ENCODE measurements at places on chromosomes 3 and 15. TPM values are rescaled to one million over a fixed set of nuclear protein-coding genes. Genes with fewer than 3 reads are reported as not detected.
A peak's percentile ranks its signal among the peaks of the same experiment; 100 is the strongest.

DNA sequence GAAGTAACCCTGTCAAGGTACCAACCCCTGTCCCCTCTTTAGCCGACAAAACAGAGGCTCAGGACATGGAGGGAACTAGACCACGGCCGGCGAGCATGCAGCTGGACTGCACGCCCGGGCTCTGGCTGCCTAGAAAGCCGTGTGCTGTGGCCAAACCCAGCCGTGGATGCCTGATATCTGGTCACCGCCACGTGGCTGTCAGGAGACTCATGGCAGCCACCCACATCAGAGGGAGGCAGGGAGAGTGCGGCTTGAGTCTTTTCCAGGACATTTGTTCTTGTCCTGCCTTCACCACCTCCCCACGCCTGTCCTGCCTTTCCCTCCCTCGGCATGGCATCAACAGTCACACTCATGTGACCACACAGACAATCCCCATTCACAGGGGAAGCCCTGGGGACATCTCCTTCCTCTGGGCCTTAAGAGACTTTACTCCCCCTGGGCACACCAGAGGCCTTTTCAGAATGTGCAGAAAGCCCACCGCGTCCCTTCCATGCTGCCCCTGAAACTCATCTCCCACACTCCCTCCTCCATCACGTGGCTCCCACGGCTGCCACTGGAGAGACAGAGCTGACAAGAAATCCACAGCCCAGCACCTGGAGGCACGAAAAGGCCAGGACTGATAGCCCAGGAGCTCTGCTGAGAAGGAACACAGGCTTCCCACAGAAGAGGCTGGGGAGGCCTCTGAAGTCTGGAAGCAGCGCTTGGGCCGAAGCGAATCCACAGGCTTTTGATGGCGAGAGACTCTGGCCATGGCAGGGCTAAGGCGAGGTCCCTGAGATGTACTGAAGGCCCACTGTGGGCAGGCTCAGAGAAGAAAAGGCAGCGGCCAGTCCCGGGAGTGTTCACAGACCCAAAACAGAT, 71.2 kb upstream of the IQSEC1 start:
- peak; percentile 55 for DNase-seq

GRCh38 chr3:177750436-177750835, 553.2 kb upstream of the TBL1XR1 start:
- DNase-seq, result no peak

DNA sequence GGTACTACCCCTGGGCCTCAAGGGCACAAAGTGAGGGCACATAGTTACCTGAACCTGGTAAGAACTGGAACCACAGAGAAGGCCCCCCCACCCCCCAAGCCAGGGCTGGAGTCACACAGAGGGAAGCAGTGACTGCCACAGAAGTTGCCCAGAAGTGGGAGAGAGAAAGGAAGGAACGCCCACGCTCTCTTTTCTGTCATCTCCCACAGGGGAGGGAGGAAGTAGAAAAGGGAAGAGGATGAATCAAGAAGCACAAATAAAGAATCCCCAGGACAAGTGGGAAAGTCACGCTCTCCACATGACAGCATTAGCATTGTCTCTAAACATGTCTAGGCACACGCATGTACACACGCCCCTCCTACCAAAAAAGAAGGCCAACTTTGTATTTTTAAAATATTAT, 114.7 kb upstream of the FRMD4B start:
- DNase-seq, result no peak

- no peak for DNase-seq
Observed at GRCh38 chr3:107387555-107387954, 10.3 kb downstream of the CCDC54 start.

- peak; percentile 50 for DNase-seq
Observed at GRCh38 chr15:69648212-69648611, 195.6 kb downstream of the RPLP1 start.

DNA sequence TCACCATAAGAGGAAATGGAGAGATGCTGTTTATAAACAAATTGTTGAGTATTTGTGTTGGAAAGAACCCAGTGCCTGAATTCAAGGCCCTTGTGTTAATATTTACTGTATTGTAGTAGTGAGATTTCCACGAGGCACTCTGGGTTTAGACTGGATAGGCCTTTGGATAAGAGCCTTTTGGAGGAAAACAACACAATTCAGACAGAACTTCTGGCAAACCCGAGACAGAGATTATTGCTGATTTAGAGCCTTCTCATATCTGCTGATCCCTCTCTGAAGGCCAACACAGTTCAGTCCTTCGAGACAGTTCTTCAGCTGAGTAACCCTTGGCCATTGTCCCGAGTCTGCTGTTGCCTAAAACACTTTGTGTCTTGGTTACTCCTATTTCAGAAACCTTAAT, 55.7 kb downstream of the LMCD1 start:
- DNase-seq, result no peak

DNA sequence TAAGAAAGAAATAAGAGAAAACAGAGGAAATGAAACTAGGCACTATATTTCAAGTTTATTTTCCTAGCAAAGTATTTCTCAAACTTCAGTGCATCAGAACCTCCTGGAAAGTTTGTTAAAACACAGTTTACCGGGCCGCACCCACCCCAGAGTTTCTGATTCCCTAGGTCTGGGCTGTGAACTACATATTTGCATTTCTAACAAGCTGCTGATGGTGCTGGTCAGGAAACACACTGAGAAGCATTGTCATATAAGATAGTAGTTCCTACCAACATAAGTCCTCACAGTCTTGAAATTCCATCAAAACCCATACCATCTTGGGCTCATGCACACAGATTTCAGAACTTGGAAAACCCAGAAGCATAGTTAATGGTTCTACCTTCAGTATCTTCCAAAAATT, 8.3 kb downstream of the SLC9A9 start:
- no peak for DNase-seq

DNA sequence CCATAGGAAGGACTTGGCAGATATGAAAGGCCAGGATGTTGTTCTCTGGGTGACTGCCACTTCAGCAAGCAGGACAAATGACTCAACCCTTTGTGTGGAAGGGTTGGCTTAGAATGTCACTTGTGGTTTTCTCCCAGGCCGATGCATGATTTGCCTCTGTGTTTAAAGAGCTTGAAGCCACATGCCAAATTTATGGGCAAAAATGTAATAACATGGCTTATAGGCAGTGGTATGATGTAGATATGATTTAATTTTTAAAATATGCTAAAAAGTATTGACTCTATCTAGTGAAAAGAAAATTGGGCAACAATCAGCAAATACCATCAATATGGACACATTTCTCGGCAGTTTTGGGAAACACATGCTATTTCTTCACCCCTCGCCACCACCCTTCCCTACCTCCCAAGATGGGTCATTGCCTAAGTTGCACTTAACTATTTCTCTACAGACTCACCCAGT, 114.6 kb downstream of the CYP19A1 start:
- DNase-seq, result no peak

DNA sequence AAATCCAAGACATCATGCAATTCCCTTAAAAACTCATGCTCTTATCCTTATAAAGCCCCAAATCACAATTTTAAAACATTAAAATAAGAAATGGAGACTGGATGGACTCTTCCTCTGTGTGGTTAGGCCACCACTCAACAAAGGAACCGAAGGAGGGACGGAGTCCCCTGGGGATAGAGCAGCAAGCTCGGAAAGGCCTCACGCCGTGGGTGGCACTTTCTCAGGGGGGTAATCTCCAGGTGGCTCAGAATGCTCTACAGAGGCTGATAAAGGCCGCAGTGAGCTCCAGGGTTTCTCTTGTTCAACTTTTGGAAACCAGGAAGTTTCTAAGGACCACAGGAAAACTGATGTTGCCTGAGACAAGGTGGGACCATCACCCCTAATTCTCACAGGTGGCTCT, 23.2 kb downstream of the CCR9 start:
- DNase-seq, result peak; percentile 53

DNA sequence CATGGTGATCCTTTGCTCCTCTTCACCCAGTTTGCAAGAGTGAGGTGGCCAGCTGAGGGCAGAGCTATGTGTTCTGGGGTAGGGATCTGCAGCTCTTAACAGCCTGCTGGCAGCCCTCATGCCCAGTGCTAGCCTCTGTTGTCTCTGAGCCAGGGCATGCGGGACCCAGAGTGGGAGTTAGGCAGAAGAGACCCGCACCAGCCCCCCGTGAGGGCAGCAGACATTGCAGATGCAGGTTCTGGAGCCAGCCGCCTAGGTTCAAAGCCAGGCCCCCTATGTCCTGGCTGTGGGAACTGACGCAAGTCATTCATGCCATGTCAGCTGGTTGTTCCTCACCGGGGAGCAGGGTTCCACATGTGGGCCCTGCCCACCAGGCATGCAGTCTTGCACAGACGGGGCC, 74.7 kb downstream of the DNAJB8 start:
- no peak for DNase-seq

DNA sequence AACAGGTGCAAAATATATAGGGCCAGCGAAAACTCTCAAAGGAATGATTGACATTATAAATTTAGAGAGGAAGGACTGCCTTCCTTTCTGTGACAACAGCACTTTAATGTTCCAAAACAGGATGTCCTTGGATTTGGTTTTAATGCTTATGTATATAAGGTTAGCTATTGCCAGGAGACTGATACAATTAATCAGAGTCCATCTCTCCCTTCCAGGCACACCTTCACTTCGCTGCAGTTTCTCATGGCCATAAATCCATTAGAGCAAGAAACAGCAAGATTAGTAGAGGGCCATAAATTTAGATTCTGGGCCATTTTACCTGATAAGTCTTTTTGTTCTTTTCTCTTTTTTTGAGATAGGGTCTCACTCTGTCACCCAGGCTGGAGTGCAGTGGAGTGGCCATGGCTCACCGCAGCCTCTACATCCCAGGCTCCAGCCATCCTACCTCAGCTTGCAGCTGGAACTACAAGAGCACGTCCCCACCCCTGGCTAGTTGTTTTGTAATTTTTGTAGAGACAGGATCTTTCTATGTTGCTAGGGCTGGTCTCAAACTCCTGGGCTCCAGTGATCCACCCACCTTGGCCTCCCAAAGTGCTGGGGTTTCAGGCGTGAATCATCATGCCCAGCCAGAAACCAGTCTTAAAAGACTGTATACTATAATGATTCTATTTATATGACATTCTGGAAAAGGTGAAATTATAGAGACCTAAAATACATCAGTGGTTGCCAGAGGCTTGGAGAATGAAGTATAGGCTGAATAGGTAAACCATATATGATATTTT, 15.7 kb upstream of the TFRC start:
- no peak for DNase-seq

The PTH1R gene
- total RNA-seq, result 5.4 TPM

The KNL1 gene
- total RNA-seq, result 0.43 TPM
